ENCODE measurements at places on chromosomes 1 and 21.

DNA sequence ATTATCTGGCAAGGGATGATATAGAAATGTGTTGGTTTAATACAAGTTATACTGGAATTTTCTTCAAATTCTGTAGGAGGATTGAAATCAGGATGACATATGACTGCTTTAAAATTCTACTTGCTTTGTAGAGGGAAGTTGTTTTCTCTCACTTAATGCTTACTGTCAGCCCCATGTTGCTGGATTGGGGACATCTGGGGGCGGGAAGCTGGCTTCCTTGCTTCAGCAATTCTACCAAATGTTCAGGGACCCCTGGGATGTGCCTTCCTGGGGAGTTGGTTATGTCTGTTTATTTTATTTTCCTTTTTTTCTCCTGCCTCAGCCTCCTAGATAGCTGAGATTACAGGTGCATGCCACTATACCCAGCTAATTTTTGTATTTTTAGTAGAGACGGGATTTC lies 63.5 kb downstream of the CNIH3 start:
- no peak for DNase-seq

DNA sequence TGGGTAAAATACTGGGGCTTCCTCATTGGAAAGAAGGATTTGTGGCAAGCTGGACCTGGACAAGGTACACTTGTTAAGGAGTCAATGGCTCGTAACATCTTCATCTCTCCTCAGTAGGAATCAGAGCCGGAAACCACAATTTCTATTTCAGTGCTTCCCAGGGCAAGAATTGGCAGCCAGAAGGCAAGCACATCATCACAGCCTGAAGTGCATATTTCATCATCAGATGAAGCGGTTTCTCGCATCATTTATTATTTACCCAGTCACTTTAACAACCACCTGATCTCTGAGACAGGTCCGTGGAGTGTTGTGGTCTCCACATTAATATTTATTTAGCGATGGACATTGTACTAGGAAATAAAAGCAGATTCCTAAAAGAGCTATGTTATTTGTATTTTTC lies 55.0 kb downstream of the KCNJ15 start:
- DNase-seq: no peak

DNA sequence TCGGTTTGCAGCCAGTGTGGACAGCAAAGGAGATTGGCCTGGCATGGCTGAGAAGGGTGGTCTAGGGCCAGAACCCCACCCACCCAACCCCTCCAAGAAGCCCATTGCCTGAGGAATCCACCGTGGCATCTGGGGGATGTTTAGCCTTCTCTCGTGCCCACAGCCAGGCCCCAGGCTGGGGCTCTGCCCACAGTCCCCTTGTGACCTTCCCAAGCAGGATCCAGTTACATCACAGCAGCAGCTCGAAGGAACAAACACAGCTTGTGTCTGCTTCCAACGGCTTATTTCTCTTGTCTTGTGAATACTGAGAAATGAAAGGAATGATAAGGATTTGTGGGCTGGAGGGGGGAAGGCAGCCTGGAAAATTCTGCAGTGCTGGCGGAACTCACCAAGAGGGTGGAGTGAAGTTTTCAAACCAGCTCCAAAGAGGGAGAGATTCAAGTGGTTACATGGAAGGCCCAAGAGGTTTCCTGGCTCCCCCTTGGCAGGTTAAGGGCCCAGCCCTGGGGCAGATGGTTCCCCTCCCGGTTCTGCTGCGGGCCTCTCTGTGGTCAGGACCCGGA lies 61.6 kb downstream of the DHRS3 start:
- DNase-seq: no peak

DNA sequence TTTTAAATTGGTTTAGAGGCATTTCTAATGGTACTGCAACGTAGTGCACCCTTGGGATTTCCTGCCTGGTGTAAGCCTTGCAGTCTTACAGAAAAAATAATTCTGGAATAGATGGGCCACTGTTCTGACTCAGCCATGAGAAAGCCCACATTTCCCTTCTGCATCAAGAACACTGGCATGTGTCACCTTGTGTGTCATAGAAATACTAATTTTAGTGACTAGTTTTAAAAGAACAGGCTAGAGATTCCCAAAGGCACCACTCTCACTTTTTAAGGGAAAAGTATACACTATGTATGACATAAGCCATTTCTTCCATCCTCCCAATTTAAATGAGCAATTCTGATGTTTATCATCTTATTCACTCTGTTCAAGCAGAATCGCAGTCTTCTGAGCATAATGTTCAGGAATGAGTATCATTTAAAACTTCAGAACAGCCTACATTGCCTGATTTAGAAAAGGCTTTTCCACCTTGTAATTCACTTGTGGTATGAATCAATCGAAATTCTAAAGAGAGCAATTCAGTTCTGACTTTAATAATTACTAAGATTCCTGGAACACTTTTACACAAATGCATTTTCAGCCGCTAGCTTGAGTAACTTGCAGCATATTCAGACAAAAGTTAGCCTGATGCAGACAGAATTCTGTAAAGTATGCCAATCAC lies 18.8 kb downstream of the RGS13 start:
- no peak for DNase-seq

GRCh38 chr1:224217655-224218623 lies 34.9 kb downstream of the DEGS1 start:
- no peak for DNase-seq
